ENCODE measurements at places on chromosomes 11 and 22. TPM values are rescaled to one million over a fixed set of nuclear protein-coding genes. Genes with fewer than 3 reads are reported as not detected.

DNA sequence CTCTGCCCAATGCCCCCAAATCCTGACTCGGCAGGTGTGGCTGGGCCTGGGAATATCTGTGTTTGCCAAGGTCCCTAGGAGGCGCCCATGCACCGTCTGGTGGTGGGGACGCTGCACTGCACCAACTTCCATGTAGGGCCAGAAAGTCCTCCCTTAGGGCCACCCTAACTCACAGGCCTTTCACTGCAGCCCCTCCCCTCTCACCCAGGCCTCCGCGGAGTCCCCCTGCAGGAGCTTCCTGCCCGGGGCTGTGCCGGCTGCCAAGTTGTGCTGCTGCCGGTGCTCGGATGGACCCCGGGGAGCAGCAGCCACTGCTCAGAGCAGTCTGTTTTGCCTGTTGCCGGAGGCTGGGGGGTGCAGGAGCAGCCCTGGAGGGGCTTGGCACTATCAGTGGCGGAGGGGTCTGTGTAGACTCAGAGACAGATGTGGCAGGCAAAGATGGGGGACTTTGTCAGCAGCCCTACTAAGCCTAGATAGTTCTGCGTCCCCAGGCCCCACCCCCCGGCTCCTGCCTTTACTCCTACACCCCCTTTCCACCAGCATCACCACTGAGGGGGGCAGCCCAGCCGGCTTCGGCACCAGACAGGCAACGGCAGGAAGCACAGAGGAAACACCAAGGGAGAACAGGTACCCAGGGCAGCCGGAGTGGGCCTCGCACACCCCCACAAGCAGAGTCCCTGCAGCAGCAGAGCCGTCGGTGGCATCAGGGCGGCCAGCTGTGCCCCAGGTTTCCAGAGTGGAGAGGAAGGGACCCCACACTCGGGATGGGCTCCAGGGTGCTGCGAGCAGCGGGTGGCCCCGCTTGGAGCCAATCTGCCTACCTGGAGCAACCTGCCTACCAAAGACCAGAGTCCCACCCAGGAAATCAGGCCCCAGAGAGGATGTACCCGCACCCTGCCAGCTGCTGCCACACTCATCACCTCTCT lies 124.3 kb downstream of the TRIM29 start:
- H3K4me3 ChIP-seq = no peak overlapping the region
- no peak for DNase-seq

GRCh38 chr11:57787920-57788702 lies 26.5 kb downstream of the CTNND1 start:
- peaks cover 7% of the 10 kb centered on the region for H3K36me3 ChIP-seq
- H3K4me3 ChIP-seq = no peak overlapping the region
- DNase-seq = no peak
- peaks cover 65% of the 10 kb centered on the region for H3K4me1 ChIP-seq
- H3K27ac ChIP-seq = peak overlapping the region; percentile 76

GRCh38 chr11:120956710-120957495 lies 67.0 kb upstream of the TBCEL start:
- no peak overlapping the region for H3K27ac ChIP-seq
- H3K27me3 ChIP-seq = peaks cover 7% of the 10 kb centered on the region
- H3K36me3 ChIP-seq = no peaks in the 10 kb centered on the region
- DNase-seq = peak; percentile 92
- H3K4me3 ChIP-seq = no peak overlapping the region
- H3K4me1 ChIP-seq = peaks cover 4% of the 10 kb centered on the region

- H3K36me3 ChIP-seq = no peaks in the 10 kb centered on the region
- no peak overlapping the region for H3K4me3 ChIP-seq
- DNase-seq = no peak
- H3K27me3 ChIP-seq = peaks cover 24% of the 10 kb centered on the region
These were observed 35.6 kb upstream of the APOBEC3A start for GRCh38 chr22:38921806-38922205.

DNA sequence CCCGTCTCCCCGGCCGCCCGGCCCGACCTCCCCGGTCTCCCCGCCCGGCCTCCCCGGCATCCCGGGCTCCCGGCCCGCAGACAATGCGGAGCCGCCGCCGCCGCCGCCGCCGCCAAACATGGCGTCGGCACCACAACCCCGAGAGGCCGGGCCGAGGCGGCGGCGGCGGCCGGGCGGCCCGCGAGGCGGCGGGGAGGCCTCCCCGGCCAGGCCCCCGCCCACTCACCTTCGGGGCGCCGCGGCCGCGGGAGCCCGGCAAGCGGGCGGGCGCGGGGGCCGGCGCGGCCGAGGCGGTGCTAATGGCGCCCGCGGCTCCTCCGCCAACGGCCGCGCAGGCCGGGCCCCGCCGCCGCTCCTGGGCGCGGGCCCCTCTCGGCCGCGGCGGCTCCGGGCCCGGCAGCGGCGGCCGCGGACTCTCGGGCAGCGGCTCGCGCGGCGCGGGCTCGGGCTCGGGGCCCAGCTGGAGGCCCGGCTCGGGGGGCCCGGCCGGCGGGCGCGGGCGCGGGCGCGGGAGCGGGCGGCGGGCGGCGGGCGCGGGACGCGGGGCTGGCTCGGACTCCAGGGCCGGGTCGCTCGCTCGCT lies 311 bp downstream of the BRD1 start:
- DNase-seq = no peak
- H3K27ac ChIP-seq = no peak overlapping the region
- peaks cover 16% of the 10 kb centered on the region for H3K36me3 ChIP-seq
- peaks cover 1% of the 10 kb centered on the region for H3K27me3 ChIP-seq
- H3K4me3 ChIP-seq = peak overlapping the region; percentile 50

GRCh38 chr11:134691985-134692384 lies 279.9 kb upstream of the B3GAT1 start:
- H3K27me3 ChIP-seq = peaks cover 12% of the 10 kb centered on the region
- H3K36me3 ChIP-seq = no peaks in the 10 kb centered on the region
- H3K4me1 ChIP-seq = peaks cover 8% of the 10 kb centered on the region
- no peak overlapping the region for H3K27ac ChIP-seq
- no peak for DNase-seq
- H3K4me3 ChIP-seq = no peak overlapping the region

- DNase-seq = no peak
- peaks cover 8% of the 10 kb centered on the region for H3K4me1 ChIP-seq
- no peak overlapping the region for H3K4me3 ChIP-seq
- no peak overlapping the region for H3K27ac ChIP-seq
- no peaks in the 10 kb centered on the region for H3K27me3 ChIP-seq
These were observed 30.1 kb upstream of the NOX4 start for GRCh38 chr11:89521294-89521693.

- no peaks in the 10 kb centered on the region for H3K4me1 ChIP-seq
- no peak for DNase-seq
- H3K27ac ChIP-seq = no peak overlapping the region
- no peaks in the 10 kb centered on the region for H3K27me3 ChIP-seq
- H3K4me3 ChIP-seq = no peak overlapping the region
- no peaks in the 10 kb centered on the region for H3K36me3 ChIP-seq
These were observed 798.7 kb downstream of the TBC1D22A start for GRCh38 chr22:47561115-47561675.

GRCh38 chr22:44172370-44173108 lies 8.2 kb upstream of the PARVG start:
- no peaks in the 10 kb centered on the region for H3K4me1 ChIP-seq
- peaks cover 3% of the 10 kb centered on the region for H3K36me3 ChIP-seq
- H3K4me3 ChIP-seq = no peak overlapping the region
- peaks cover 1% of the 10 kb centered on the region for H3K27me3 ChIP-seq
- no peak overlapping the region for H3K27ac ChIP-seq
- DNase-seq = no peak

DNA sequence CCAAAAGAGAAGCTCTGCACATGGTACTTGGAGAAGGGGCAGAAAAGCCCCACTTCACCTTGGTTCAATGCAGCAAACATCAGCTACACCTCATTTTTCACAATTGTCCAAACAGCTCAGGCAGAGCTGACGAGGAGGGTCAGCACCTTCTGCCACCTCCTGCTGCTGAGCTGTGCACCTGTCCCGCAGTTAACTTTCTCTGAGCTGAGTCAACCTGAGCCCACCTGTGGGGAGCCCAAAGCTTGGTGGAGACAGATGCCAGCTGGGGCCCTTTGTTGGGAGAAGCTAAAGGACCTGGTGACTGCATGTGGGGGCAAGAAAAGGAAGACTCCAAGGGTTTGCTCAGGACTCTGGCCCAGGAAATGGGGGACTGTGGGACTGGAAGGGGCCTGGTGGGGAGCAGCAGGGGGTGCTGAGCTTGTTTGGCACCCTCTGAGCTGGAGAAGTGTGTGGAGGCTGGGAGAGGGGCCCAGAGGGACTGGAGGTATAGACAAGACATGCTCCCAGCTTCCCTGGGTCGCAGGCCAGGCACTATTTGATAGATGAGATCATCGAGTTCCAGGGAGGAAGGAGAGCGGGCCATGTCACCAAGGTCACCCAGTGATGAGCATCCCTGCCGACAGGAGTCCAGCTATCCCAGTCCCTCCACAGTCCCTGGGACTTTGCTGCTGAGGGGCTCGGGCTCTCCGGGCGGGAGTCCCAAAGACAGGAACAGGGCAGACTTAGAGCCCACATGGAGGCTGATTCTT lies 53.5 kb downstream of the KCNJ4 start:
- DNase-seq = no peak
- no peak overlapping the region for H3K27ac ChIP-seq
- H3K4me1 ChIP-seq = peaks cover 20% of the 10 kb centered on the region
- H3K4me3 ChIP-seq = no peak overlapping the region

Gene OR4P4
- total RNA-seq = not detected

Gene CD3G
- not detected for total RNA-seq

Gene KCNJ5
- total RNA-seq = not detected

Gene KCNE3
- 0.72 TPM for total RNA-seq

Gene RHOG
- 44.8 TPM for total RNA-seq

Gene PRG3
- not detected for total RNA-seq

Gene LRRC74B
- total RNA-seq = not detected

Gene FGF19
- not detected for total RNA-seq

Gene SMIM35
- total RNA-seq = not detected
